Prostate gland (tissue), 2 donors: ENCODE measurements at places on chromosomes 1 and 21.
A peak's percentile ranks its signal among the peaks of the same experiment; 100 is the strongest.

- DNase-seq, result no peak
These were observed 12.5 kb upstream of the KPRP start for GRCh38 chr1:152745289-152745704.

GRCh38 chr1:97864615-97865014 is 56.2 kb downstream of the DPYD start:
- DNase-seq, result no peak

- peak; percentile 57 for DNase-seq
These were observed at the start of gene CRYBG2 for GRCh38 chr1:26353976-26354820. CRYBG2 (minus strand) TSS chr1:26354130; CDS start chr1:26346657, 7,473 bp downstream.

DNA sequence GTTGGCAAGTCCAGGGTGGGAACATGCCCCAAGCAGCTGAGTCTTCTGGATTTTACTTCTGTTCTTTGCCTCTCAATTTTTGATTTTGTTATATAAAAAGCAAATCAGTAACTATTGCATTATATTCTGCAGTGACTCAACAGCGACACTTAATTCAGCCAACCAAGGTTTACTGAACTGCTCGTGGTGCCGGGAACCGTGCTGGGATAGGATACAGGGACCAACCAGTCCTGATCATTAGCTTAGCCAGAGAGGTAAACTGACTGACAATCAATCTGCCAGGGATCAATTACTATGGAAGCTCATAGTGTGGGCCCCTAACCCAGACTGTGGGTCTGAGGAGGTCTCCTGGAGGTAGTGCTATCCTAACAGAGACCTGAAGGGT is 68.4 kb upstream of the ZNF281 start:
- no peak for DNase-seq

DNA sequence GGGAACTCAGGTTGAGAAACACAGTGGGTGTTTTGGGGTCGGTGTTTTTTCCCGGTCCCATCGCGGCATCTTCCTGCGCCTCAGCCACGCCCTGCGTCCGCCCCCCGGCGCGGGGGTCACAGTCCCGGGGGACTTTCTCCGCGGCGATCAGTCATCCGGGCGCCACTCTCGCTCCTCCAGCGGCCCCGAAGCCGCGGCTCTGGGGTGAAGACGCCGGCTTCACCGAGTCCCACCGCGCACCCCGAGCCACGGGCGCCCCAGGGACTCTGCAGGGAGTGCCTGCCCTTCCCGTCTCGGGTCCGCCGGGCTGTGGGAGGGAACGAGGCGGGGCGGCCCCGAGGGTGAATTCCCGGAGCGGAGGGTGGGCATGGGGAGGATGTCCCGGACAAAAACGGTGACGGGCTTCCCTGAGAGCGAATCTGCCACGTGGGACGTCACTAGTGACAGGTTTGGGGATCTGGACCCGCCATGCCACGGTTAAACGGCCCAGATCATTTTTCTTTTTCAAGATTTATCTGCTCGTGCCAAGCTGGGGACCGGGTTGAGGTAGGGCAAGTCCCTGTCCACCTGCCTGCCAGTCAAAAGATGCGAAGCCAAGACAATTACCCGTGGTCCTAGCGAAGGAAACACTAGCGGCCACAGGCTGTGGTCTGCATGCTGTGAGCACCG is 717 bp upstream of the BATF3 start:
- no peak for DNase-seq

- DNase-seq, result peak; percentile 50
These were observed 9.3 kb upstream of the SRARP start for GRCh38 chr1:15994590-15995351.

GRCh38 chr1:228058949-228059633 is 23.4 kb upstream of the ARF1 start:
- no peak for DNase-seq

DNA sequence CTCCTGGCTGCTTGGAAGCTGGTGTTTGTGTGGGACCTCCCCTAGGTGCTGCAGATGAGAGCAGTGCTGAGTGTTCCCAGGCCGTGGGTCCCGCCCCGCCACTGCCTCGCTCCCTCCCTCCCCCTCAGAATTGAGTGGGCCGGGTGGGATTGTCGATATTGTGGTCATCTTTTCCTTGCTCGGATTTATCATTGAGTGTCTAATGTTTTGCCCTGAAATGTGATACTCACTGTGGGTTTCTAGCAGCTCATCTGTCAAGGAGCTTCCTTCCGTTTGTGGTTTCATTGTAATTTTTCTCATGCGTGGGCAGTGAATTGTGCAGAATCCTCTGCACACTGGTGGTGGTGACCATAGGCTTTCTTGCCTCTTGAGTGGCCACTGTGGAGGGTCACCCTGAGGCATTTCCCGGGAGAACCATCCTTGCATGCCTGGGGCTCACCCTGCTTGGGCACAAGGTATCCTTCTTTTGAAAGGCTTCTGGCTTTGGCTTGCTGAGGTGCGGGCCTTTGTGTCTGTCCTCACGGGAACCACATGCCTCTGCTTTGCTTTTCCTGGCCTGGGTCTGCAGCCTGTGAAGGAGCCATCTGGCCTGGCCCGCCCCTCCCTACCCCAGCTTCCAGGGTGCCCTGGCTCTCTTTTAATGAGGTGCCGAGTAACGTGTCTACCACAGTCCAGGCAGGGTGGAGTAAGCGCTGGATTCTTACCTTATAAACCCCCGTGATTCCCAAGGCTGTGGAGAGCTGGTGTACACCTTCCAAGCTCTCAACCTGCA is 25.6 kb downstream of the SLX9 start:
- DNase-seq, result no peak

GRCh38 chr1:22260860-22261432 is 118.0 kb upstream of the WNT4 start:
- no peak for DNase-seq

DNA sequence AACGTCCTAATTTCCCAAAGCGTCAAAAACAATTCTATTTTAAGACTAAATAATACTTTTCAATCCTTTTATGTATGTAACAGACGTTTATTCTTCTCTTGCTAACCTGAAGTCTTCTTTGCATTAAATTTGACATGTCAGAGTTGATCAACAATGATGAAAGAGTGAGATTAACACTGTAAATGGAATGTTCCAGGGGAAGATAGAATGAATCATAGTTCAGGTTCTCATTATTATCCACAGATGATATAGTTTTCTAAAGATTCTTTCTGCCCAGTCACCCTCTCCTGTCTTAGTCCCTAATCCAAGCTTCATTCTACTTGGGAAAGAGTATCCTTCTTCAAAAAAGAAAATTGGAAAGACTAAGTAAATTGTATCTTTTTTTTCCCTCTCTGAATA is 38.9 kb downstream of the SDCCAG8 start:
- DNase-seq, result no peak

DNA sequence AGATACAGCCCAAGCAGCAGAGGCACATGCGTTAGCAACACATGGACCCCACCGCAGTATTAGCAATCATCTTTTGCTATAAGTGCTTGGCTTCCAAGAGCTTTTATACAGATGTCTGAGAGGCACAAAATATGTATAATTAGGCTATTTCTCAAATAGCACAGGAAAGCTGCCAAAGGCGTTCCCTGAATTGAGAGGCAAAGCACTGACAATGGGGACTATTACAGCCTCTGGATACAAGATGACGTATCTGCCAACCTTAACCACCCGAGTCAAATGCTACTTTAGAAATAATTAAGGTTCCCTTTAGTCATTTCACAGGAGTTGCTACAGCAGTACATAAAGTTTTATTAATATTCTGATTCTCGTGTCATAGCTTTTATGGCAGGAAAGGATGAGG is 6.4 kb downstream of the STMN1 start:
- DNase-seq, result no peak

DNA sequence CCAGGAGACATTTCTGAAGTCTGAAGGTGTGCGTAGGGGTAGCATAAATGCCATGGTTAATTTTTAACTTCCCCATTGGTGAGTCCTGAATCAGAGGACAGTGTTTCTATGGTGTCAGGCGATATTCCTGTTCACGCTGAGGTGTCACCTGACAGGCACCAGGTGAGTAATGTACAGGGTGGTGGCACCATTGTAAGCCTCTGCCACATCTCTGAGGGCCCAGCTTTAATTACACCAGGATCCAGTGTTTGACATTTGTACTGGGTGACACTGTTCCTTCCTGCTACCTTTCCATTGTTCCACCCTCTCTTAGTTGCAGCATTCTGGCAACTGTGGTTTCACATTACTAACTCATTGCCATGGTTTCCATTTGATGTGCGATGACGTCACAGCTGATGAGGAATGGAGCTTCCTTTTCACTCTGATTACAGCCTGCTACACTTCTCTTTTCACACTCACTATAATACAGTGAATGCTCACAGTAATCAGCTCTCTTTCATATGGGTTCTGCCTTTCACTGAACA is 40.6 kb upstream of the MARK1 start:
- DNase-seq, result no peak

- DNase-seq, result no peak
These were observed 203.8 kb downstream of the LMX1A start for GRCh38 chr1:165152727-165153126.

GRCh38 chr1:154714638-154715037 is 106.7 kb upstream of the ADAR start:
- no peak for DNase-seq

DNA sequence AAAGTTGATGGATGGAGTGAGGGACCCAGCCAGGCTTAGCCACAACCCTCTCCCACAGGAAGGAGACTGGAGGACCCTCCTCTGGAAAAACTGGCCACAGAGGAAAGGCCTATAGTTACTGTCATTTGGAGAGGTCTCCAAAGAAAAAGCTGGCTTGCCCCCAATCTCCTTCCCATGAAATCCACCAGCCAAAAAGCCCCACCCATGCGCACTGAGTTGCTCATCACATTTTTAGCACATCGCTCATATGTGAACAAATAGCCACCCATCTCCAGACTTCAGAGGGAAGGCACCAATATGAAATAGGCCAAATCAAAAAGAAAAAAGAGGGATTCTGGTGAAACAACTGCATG is 36.9 kb upstream of the QSOX1 start:
- no peak for DNase-seq

- DNase-seq, result no peak
These were observed 37.0 kb downstream of the PCSK9 start for GRCh38 chr1:55076356-55076755.

- no peak for DNase-seq
These were observed 58.9 kb downstream of the FBXO2 start for GRCh38 chr1:11595285-11595684.

GRCh38 chr1:80639777-80640533 is 1160.8 kb upstream of the ADGRL2 start:
- no peak for DNase-seq

GRCh38 chr1:221411283-221411682 is 330.6 kb downstream of the DUSP10 start:
- DNase-seq, result no peak

DNA sequence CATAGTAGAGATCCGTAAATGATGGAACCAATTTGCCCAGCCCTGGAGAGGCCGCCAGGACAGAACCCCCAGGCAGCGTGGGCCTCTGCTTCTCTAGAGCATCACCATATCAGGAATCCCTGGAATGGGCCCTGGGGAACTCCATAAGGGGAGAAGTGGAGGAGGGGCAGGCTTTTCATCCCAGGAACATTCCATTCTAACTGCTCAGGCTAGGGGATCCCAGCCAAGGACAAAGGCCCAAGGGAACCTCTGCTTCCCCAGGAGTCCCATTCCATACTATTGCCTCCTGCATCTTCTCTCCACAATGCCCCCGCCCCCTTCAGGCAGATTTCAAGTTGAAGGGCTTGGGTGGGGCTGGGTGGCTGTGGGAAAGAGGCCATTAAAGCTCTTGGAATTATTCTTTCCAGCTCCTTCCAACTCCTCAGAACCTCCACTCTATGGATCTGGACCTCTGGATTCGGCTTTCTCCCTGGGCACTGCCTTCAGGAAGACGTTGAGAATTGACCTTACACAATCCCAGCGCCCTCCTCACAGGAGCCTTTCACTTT is 6.0 kb downstream of the TRNP1 start:
- peak; percentile 72 for DNase-seq

GRCh38 chr1:157371221-157371620 is 181.1 kb downstream of the FCRL5 start:
- DNase-seq, result no peak
